ENCODE measurements at places on chromosomes 4 and X. TPM values are rescaled to one million over a fixed set of nuclear protein-coding genes. Genes with fewer than 3 reads are reported as not detected.

DNA sequence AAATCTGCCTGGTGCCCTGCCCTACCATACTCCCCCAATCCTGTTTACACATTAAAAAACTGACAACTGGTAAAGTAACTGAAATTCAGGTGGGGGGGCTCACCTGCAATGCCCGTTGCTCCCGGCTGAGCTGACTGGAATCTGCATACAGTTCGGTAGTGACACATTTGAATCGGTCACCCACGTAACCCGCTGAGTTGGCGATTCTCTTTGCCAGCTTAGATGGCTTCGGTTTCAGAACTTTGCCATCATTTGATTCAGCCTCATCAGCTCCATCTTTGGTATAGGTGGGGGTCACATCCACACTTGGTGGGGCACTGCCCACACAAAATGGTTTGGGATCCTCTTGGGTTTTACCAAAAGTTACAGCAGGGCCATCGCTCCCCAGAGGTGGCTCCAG, 25.5 kb downstream of the BCOR start:
- DNase-seq: no peak

- DNase-seq: no peak
Measured at GRCh38 chr4:137514406-137515111, 17.7 kb downstream of the PCDH18 start.

DNA sequence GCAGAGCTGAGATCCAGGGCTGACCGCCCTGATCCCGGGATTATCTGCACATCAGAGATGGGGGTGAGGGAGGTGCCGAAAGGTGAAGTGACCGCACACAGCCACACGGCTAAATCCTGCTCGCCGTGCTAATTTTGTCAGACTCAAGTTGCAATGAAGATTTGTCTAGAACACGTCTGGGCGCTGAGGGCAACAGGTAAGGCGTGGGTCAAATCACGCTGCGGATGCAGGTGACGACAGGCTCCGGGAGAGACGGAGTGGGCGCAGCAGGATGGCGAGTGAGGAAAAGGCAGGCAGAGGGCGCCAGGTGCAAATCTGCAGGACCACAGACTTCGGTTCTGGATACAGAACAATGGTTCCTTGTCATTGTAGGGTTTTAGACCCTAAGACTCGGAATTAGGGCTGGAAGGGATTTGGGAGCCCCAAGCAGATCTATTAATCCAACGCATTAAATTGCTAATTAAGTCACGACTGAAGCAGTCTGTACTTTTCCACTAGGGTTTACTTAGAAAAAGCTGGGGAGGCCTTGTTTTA, 1.9 kb upstream of the TBC1D14 start:
- no peak for DNase-seq

DNA sequence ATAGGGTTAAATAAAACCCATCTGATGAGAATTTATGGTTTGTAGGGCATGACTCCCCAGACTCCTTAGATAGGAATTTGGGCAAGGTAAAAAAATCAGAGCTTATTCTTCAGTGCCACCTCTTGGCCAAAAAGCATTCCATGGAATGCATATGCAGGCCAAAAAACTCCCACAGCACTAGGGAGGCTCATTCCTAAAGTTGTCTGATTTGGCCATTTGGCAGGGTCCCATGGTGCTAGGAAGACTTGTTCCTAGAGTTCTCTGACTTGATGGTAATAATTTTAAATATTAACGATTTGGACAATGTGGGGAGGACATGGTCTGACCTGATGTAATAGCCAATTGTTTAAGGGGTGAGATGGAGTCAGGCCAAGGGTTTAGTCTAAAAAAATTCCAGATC, 93.0 kb downstream of the SPIN4 start:
- no peak for DNase-seq

DNA sequence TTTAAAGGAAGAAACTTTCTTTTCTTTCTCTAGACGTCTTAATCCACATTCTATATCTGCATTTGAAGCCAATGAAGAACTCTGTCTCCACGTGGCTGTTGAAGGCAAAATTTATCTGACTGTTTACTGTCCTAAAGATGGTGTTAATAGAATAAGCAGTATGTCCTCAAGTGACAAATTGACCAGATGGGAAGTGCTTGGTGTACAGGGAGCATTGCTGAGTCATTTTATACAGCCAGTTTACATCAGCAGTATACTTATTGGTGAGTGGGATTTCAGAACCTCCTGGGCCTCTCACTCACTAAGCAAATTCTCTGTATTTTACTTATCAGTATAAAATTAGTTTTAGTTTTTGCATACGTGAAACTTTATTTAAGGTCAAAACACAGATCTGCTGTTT, 33.7 kb downstream of the ADAD1 start:
- no peak for DNase-seq

DNA sequence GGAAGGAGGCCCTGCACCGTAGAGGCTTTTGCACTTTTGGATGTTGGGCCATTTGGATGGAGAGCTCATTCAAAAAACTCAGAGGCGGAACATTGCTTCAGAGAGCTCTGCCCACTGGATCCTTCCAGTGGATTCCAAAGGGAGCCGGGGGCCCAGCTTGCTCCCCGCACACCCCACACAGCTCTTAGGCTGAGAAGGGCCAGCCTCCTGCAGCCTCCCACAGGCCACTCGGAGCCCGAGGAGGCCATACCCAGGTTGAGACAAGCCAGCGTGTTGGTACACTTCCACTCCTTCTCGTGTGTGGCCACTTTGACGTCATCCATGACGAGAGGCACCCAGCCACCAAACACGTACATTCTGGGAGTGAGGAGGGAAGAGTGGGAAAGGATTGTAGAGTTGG, 10.3 kb downstream of the HCFC1 start:
- DNase-seq: no peak

DNA sequence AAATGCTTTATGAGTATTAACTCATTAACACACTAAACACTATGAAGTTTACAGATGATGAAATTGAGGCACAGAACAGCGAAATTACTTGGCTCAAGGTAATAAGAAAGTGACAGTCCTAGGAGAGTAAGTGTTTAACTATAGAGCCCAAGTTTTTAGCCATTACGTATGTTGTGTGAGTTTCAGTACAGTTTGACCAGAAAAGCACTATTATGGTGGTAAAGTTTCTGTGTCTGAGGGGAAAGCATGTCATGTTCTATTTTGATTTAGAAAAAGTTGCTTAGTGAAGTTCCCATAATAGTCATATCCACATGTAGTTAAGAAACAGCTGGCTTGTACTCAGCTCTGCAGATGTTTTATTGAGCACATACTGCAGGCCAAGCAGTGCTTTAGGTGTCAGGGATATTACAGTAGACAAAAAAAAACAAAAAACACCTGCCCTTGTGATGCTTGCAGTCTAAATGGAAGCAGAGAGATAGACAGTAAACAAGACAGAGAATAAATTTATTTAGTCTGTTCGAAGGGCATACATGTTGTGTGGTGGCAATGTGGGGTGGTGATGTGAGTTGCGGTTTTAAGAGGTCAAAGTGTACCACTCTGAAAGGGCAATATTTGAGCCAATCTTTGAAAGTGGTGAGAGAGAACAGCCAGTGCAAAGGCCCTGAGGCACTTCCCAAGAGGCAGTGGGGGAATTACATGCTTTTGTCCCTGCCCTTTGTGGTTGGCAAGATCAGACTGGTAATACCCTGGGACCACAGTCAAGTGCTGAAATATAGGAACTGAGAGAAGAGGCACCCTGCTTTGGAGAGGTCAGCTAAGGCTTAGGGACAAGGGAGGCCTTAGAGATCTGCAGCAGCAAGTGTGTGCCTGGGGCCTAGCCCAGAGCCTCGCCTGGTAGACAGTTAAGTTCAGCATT, 6.2 kb downstream of the TMEM131L start:
- DNase-seq: no peak

DNA sequence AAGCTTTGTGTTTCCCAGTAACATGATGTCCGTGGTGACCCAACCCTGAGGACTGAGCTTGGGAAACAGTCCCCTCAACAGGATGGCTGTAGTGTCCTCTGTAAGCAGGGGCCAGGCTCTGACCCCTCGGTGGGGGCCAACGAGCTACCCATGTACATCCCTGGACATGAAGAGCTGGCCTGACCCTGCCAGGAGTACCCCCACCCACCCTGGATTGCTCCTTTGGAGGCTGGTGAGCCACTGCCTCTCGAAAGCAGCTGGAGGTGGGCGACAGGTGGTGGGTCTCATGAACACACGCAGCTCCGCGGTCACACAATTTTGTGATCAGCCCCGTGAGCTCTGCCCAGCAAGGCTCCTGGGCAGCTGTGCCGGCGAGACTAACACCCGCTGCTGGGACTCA, 33.5 kb downstream of the NSG1 start:
- no peak for DNase-seq

DNA sequence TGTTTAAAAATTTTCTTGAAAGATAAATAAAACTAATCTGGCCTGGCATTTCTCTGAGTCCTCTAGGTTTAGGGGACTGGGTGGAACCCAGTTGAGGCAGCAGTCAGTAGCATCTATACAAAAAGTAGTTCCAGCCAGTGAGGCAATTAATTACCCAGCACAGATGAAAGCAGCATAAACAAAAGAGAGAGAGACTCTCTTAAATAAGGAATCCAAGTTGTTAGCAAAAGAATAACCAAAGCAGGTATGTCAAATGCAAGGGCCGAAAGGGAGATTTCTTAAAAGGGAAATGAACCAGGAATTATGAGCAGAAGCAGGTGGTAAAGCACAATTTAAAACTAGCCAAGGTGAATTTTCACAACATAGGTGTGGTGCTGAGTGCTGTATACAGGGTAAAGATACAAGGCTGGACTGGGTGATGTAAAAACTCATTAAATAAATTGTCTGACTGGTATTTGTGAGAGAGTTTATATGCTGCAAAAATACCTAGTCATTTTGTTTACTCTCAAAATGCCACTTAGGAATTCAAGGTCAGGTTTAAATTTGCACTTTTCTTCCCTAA, 94.6 kb upstream of the GALNT7 start:
- no peak for DNase-seq

- DNase-seq: peak; percentile 92
Measured at GRCh38 chrX:48521353-48522243, at the start of gene EBP. Gene EBP (plus strand): TSS chrX:48521808. CDS start chrX:48523772, 1,964 bp downstream.

- DNase-seq: no peak
Measured at GRCh38 chr4:123255971-123256370, 140.6 kb upstream of the SPRY1 start.

DNA sequence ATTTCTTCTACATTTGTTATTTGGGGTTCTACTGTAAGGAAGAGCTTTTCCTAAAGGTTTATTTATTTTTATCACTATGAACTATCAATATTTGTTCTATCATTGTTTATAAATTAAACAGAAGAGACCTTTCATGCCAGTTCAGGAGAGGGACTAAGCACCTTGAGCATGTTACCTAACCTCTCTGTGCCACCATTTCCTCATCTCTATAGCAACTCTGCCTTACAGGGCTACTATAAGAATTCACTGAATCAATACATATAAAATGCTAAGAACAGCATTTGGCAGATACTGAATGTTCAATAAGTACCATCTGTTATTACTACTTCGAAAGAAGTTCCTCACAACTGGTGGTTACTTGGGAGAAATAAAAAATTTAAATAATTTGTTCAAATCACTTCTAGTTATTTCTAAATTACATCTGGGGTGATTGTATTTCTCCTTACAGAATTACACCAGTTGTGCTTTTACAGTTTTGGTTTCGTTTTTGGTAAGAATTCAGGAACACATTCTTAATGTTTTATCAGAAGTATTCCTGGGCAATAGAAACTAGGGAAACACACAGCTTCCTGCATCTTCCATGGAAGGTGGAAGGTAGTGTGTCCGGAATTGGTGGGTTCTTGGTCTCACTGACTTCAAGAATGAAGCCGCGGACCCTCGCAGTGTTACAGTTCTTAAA, 32.9 kb downstream of the EREG start:
- peak; percentile 65 for DNase-seq

GRCh38 chr4:82851885-82852750, 38.8 kb downstream of the SEC31A start:
- peak; percentile 67 for DNase-seq

DNA sequence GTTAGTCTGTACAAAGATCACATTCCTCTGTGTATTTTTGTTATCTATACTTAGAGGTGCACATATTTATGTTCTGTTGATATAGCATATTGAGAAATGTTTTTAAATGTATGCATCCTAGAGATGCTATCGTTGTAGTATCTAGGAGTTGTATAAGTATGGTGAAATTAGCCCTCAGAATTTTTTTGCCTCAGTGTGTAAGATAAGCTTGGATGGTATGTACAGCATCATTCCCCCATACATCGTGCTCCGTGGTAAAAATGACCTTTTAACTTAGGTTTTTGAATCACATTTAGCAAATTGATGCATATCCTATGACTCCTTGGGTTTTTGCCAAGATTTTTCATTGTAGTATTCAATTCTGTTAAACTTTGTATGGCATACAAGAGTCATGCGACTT, 113.5 kb downstream of the RPA4 start:
- DNase-seq: no peak

DNA sequence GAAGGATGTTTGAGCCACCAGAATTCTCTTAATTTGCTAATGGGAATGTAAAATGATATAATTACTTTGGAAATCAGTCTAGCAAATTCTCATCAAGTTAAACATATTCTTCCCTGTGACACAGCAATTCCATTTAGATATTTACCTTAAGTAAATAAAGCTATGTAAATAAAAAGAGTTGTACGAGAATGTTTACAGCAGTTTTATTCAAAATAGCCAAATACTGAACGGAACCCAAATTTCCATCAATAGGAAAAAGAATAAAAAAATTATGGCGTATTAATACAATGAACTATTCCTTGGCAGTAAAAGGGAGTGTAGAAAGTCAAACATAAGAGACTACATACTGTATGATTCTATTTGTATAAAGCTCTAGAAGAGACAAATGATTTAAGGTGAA, 45.8 kb downstream of the CENPE start:
- DNase-seq: no peak

DNA sequence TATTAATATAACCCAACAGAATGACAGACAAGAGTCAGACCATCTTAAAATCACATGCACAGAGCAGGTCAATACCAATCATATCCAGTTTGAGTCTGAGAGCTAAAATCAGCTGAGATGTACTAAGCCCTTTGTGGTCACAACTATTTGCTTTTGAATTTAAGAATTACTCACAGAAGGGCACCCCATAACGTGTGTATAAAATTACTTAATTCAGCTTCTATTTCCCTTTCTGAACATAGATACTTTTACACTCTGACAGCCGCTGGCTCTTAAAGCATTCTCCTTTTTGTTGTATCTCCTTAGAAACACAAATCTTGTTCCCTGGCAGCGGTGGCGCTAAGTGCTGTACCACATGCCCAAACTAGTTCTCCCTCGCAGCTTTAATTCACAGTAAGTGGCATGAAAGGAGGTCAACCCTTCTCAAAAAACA, 14.8 kb upstream of the PPARGC1A start:
- no peak for DNase-seq

DNA sequence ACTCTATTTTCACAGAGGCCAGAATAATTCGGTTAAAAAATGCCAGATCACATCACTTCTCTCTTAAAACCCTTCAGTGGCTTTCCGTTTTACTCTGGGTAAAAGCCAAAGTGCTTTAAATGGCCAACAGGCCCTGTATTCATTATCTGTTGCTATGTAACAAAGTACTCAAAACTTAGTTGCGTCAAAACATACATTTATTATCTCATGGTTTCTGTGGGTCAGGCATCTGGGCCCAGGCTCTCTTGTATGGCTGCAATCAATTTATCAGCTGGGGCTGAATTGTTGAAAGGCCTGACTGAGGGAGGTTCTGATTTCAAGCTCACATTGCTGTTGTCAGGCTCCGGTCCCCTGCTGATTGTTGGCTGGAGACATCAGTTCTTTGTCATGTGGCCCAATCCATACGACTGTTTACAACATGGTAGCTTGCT, 72.7 kb upstream of the H2AZ1 start:
- DNase-seq: no peak

- no peak for DNase-seq
Measured at GRCh38 chrX:141405486-141405852, 163.2 kb upstream of the SPANXC start.

The MTMR1 gene
- 13.5 TPM for total RNA-seq

The NIPAL1 gene
- total RNA-seq: under 0.01 TPM

The RAB39B gene
- 3.2 TPM for total RNA-seq

The SCRG1 gene
- total RNA-seq: not detected

The HPGDS gene
- 7.3 TPM for total RNA-seq

The L1CAM gene
- under 0.01 TPM for total RNA-seq

Measured in hematopoietic multipotent progenitor cell (in vitro differentiated cells).